ENCODE measurements at places on chromosomes 16 and 17.

GRCh38 chr17:63543822-63544420, 6.4 kb upstream of the DCAF7 start:
- DNase-seq: no peak

DNA sequence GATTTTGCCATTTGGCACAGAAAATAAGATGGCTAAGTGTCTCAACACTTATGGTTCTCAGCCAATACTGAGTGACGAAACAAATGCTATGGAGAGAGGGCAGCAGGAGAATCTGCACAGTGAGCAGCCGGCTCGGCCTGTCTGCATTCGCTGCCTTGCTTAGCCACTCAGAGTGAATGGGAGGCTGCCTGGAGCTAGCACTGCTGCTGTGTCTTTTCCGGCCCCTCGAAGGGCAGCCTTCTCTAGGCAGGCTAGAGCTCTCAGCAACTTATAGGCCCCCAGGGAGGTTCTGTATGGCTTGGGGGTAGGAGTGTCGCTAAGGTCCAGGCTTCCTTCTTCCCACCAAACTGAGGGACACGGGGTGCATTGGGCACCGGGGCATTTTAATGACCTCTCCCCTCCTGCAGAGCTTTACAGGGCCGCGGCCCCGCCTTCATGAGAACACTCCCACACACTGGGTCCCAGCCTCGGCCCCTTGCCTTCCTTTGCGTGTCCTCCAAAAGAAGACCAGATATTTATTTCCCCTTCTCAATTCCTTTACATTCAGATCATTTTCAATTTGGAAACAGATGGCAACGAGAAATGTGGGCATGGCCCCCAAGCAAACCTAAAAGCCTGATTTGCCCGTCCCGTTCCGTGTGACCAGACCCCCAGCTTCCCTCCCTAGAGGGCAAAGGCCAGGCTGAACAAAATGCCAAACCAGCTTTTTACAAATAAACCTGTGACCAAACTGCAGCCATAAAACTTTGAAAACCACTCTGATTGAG, 670.9 kb downstream of the TOX3 start:
- DNase-seq: no peak

DNA sequence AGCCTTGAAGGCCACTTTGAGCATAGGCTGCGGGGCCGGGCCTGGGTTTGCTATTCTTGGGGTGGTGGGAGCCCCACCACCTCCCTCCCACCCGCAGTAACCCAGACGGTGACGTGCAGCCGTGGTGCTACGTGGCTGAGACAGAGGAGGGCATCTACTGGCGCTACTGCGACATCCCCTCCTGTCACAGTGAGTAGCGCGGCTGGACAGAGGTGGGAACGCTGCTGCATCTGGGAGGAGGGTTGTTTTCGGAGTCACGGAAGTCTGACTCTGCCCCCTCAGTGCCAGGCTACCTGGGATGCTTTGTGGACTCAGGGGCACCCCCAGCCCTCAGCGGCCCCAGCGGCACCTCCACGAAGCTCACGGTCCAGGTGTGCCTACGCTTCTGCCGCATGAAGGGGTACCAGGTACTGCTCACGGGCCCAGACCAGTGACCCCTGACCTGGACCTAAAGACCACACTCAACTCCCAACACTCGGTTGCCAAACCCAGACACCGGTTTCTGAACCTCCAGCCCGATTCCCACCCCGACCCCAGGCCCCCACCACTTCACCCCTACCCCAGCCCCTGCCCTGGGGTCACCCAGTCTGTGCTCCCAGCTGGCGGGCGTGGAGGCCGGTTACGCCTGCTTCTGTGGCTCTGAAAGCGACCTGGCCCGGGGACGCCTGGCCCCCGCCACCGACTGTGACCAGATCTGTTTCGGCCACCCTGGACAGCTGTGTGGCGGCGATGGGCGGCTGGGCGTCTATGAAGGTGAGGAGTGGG, 2.1 kb downstream of the KREMEN2 start:
- DNase-seq: no peak

DNA sequence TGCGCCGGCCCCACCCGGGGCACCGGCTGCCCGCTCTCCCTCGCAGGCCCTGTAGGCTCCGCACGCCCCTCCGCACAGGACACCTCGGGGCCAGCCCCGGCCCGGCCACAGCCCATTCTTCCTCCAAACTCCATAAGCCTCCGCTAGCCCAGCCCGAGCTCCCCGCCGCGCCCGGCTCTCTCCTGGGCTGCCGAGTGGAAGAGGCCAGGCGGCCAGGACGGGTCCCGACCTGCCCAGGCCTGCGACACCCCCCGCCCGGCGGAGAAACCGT, 397 bp downstream of the NCOR1 start:
- DNase-seq: no peak

GRCh38 chr16:47713225-47713595, 252.1 kb downstream of the PHKB start:
- DNase-seq: no peak

GRCh38 chr17:82577300-82577699, 57.8 kb downstream of the FOXK2 start:
- DNase-seq: no peak

DNA sequence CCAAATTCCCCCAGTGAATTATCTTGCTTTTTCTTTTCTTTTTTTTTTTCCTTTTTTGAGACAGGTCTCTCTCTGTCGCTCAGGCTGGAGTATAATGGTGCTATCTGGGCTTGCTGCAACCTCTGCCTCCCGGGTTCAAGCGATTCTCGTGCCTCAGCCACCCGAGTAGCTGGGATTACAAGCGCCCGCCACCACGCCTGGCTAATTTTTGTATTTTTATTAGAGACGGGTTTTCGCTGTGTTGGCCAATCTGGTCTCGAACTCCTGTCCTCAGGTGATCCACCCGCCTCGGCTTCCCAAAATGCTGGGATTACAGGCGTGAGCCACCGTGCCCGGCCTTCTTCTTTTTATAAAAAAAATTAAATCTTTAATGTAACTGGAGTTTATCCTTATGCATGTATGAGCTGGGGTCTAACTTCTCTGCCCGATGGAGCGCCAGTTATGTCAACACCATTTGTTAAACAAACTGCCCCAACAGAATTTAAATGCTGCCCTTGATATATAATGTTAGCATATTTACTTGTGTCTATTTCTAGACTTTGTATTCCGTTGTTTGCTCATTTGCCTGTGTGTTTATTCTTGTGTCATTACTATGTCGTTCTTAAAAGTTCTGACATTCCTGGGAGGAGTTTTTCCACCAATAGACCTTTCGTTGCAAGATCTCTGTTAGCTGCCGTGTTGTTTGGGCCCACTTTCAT, 535 bp upstream of the AURKB start:
- no peak for DNase-seq

DNA sequence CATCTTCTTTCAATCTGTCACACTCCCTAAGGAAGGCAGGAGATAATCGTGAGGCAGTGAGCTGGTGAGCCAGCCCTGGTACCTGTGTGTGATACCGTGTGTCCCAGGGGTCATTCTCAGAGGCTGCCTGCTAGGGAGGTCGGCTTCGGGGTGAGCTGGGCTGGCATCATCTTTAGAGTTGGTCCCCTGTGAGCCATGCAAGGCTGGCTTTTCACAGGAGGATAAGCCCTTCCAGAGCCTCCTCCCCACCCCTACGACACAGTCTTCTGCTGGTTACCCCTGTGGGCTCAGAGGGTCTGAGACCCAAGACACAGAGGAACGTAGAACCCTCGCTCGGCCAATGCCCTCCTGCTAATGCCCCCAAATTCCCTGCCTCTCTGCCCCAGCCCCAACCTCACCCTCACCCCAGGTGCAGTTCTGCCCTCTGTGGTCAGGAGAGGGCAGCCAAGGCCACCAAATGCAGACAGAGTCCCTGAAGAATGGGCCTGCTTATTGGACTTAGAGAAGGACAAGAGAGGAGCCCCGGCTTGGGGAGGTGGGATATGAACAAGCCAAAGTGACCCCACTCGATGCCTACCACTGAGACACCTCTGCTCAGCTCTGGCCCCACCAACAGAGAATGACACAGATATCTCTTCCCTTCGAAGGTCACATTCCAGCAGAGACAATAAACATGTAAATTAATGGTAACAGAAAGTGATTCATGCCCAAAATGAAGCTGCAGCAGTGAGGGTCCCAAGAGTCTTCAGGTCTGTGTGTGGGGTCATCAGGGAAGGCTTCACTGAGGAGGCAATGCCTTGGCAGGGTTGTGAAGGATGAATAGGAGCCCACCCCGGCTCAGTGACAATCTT, 80.8 kb upstream of the CCL1 start:
- DNase-seq: no peak

- DNase-seq: peak; percentile 93
Measured at GRCh38 chr16:4414187-4414917, 2.0 kb downstream of the CORO7 start.

DNA sequence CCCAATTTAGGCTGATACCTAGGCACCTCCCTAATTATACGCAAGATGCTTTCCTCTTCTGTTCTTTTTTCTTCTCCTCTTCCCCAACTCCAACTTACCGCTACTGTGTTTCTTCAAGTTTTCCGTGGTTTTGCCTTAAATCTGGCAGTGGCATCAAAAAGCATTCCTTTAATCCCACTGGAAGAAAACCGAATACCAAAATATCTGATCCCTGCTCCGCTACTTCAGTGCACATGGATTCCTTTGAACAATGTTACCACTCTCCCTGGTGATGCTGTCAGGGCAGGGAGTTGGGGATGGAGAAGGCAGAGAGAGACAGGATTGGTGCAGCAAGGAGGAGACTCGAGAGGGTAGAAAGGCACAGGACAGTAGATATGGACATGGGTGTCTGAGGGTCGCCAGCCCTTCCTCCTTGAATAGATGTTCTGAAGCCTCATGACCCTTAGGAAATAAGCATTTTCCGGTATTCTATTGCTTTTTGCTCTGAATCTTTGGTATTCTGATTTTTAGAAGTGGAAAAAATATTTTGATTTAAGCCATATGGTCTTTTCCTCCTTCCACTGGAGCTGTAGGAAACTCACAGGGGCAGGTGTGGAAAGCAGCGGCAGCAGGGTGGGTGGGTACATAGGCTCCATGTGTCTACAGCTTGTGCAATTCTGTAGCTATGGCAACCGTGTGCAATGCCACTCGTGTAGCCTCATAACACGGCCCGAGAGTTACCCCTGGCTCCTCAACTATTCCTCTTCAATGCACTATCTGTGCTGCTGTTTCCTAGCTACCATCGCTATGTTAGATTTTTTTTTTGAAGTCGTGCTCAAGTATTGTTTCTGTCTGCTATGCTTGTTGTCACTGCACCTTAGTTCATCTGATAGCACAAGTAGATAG, 32.3 kb upstream of the TANC2 start:
- no peak for DNase-seq

- no peak for DNase-seq
Measured at GRCh38 chr17:5711344-5711743, 127.0 kb upstream of the NLRP1 start.

GRCh38 chr17:64500862-64501765, 4.3 kb upstream of the POLG2 start:
- DNase-seq: no peak

DNA sequence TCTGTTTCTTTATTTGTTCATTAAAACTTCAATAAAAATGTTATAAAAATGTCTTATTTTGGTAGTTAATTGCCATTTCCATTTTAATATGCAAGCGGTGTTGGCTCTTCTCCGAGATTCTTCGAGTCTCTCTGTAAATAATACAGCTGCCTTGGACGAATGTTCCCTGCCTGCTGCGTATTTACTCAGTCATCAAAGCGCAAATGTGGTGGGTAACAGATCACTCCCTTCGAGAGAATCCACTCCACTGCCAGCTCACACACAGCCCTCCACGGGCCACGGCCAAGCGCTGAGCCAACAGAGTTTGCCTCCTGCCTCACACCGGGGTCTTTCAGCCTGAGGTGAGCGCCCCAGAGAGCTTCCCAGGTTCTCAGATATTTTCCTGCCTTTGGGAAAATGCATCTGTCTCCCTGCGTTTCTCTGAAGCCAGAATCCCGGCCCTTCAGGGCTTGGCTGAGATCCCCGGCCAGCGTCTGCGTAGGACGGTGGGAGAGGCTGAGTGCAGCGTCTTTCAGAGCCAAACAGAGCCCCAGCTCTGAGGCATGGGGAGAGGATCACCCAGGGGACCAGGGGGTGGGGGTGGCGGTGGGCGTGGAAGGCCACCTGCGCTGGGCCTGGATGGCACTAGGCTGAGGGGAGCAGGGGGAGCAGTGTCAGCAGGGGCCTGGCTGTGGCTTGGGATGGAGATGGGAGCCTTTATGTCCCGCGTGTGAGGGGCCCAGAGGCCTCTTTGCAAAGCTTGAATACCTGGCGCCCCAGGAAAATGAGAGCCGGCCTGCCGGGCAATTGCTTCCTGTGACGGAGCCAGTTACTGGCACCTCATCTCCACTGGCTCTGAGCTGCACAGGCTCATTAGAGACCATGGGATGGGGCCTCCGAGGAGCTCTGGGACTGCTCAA, 248.7 kb downstream of the RBFOX3 start:
- no peak for DNase-seq

- DNase-seq: no peak
Measured at GRCh38 chr16:3008690-3009037, 4.1 kb upstream of the CLDN9 start.

DNA sequence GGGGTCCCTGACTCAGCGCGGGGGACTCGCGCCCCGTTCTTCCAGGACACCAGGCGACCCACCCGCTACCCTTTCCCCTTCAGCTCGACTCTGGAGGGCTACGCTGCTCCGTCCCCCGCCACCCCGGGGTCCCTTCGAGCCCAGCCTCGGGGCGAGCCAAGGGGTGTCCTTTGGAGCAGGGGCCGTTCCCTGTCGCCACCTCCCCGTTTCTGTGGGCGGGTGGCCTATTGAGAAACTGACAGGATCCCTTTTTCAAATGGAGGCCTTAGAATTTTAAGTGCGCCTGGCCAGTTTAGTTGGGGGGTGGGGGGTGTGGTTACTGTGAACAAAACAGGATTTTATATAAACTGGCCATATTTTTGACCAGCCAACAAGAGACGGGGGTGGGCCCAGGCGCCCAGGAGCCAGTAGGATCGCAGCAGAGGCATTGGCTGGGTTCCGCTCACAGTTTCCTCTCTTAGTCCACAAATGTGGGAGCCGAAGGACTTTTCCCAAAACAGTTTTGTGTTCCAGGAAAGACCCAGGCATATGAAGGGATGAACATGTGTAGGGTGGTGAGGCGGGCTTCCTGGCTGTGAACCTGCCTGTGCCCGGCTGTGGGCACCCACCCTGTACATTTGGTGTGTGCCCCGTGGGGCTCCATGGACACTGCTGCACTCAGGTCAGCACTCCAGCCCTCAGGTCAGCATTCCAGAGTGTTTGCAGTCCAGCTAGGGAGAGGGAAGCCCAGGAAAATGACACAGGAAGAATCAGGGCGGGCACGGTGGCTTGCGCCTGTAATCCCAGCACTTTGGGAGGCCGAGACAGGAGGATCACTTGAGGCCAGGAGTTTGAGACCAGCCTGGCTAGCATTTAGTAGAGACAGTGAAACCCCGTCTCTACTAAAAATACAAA, 722 bp upstream of the TIMP2 start:
- DNase-seq: no peak

- DNase-seq: no peak
Measured at GRCh38 chr17:74732042-74732867, 4.8 kb upstream of the RAB37 start.

Measured in CD4-positive, alpha-beta T cell treated with Interleukin-15 for 4 hours (primary cell).